ENCODE measurements at places on chromosomes 2 and 18. TPM values are rescaled to one million over a fixed set of nuclear protein-coding genes. Genes with fewer than 3 reads are reported as not detected.

TMEM214 gene
- 93.4 TPM for total RNA-seq

GRCh38 chr2:43067254-43068040 lies 159.0 kb downstream of the ZFP36L2 start:
- no peak for DNase-seq

DTNA gene
- not detected for total RNA-seq

- DNase-seq: no peak
Observed at GRCh38 chr18:27769152-27769551, 407.8 kb downstream of the CDH2 start.

DNA sequence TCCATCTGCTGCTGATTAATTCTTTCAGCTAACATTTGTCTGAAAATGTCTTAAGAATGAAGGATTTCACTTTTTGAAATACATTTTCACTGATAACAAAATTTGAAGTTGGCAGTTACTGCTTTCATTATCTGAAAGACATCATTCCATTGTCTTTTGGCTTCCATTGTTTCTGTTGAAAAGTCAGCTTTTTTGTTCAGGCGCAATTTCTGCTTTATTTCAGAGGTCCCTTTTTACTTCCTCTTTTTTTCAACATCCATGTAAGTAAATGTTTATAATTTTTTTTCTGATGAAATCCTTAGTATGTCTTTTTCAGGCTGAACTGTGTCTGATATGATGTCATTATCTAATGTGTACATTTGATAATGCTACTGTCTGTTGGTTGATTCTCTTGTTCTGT lies 184.2 kb downstream of the RND3 start:
- DNase-seq: no peak
